ENCODE measurements at places on chromosomes 5 and 9.
A peak's percentile ranks its signal among the peaks of the same experiment; 100 is the strongest.

DNA sequence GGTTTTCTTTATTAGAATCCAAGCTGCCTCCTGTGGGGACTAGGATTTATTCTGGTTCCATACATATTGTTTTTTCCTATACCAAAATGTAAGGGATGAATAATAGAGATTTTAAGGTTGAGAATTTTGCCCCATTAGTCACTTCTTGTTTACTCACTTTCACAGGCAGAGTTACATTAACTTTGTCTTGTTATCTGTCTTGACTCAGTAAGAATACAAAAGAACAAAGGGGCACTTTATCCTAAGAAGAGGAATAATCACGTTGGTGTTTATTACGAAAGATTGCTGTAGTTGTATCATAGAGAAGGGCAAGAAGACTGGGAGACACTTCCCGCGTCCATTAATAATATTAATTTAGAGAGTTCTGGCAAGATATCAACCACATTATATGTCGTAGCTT, 599.7 kb upstream of the FTMT start:
- DNase-seq = no peak

DNA sequence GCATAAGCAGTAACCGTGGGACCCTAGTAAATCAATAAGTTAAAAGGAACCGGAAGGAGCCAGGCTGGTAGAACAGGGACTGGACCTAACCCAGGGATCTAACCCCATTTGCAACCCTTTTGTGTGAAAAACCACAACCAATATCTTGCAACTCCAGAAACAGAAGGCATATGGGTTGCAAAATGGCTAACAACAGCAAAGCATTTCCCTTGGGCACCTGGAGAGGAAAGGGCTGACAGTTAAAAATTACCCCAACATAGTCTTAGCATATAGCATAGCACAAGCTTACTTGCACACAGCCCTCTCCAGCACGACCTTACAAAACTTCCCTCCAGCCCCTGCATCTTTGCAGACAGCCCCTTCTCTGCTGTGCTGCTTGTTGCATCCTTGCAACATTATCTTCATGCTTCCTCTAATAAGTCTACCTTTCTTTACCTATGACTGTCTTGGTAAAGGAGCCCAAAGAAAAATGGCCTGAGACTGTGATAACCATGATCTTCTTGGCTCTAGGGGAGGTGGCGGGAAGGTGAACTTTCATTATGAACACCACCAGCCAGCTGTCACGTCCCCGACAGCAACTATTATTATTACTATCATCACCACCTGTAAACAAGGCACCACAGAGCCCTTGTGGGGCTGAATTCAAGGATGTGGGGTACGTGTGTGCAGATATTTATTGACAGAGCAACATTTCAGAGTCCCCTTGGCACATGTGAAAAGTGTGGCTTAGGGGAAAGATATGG, 49.8 kb downstream of the PRRC1 start:
- DNase-seq = no peak

GRCh38 chr9:113988385-113989016, 89.6 kb downstream of the AMBP start:
- DNase-seq = no peak

DNA sequence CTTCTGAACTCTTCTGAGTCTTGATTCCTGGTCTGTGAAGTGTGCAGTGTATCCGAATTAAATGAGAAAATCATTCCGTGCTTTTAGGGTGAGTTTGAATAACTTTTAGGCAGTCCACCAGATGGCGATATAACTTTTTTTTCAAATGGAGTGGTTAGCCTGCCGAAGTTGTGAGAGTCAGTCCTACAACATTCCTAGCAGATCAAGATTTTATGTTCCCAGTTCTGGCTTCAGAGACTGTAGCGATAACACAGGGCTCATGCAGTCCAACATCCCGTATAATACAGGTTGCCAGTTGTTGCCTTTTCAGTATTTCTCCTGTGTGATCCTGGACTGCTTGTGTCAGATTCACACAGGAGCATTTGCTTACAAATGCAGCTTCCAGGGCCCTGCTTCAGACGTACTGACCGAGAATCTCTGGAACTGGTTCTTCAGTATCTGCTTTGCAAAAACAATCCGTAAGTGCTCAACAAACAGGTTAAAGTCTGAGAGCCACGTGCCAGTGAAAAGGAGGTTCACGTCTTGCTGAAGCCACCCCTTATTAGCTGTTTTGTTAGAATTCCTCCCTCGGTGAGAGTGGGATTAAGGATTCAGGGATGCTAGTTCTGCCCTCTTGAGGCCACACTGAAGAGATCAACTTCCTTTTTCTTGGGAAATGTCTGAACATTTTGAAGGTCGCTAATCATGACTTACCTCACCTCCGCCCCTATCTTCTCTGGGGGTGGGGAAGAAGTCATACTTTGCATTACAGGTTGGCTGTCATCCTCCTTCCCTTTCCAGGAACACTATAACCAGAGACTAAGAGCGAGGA, 22.8 kb downstream of the SMIM3 start:
- no peak for DNase-seq

GRCh38 chr9:27529316-27530278, at the start of gene MOB3B:
Gene MOB3B, minus strand, starts transcription at chr9:27529814. Its CDS starts 74,264 bp downstream, at chr9:27455550.
- DNase-seq = peak; percentile 79

GRCh38 chr9:107784235-107784958, 294.8 kb upstream of the KLF4 start:
- no peak for DNase-seq

GRCh38 chr5:113093558-113093957, 117.0 kb downstream of the DCP2 start:
- DNase-seq = no peak

DNA sequence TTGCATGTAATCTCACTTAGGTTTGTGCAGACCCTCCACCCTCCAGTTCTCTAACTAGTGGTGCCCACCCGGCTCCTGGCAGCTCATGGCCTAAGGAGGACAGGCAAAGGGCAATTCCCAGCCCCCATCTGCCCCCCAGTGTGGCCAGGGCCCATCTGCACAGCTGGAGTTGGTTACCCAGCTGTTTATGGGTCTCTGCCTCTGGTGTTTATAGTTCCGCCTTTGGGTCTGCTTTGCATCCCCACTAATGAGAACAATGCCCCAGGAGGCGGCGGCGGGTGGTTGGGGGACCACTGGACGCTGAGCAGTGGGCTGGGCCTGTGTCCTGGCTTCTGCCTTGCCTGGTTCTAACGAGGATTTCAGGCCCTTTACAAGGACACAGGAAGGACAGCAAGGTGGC, 62.4 kb downstream of the NDST1 start:
- DNase-seq = no peak

- DNase-seq = no peak
These were observed 36.0 kb downstream of the NR6A1 start for GRCh38 chr9:124735121-124735520.

- DNase-seq = no peak
These were observed 3.1 kb upstream of the DOCK8 start for GRCh38 chr9:211557-211956.

GRCh38 chr5:132411304-132412013, 41.9 kb downstream of the SLC22A5 start:
- DNase-seq = no peak

DNA sequence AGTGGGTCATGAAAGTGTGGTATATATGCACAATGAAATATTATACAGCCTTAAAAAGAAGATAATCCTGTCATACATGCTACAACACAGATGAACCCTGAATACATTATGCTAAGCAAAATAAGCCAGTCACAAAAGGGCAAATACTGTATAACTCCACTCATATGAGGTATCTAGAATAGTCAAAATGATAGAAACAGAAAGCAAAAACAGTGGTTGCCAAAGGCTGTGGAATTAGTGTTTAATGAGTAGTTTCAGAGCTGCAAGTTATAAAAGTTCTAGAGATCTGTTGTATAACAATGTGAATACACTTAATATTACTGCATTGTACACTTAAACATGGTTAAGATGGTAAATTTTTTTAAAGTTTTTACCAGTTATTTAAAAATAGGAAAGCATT, 135.0 kb downstream of the OXCT1 start:
- DNase-seq = no peak

- DNase-seq = no peak
These were observed at the start of gene PCDHB11 for GRCh38 chr5:141199359-141200235. Gene PCDHB11, plus strand, starts transcription at chr5:141199627. Its CDS starts 148 bp downstream, at chr5:141199775.

DNA sequence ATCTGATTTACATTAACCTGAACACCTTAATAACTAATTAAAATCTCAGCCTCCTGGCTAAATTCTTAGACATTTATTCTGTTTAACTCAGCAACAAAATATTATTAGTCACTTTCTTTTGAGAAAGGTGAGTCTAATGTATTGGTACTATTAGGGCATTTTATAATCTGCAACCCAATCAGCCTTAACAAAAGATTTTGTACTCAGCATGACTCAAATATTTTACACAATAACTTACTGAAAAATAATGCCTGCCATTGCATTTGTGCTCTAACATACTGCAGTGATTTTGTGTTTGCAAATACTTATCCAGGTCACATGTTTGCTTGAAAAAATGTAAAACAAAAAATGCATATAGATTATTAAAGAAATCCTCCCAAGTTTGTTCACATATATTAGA, 1129.9 kb downstream of the TAF11L14 start:
- no peak for DNase-seq

DNA sequence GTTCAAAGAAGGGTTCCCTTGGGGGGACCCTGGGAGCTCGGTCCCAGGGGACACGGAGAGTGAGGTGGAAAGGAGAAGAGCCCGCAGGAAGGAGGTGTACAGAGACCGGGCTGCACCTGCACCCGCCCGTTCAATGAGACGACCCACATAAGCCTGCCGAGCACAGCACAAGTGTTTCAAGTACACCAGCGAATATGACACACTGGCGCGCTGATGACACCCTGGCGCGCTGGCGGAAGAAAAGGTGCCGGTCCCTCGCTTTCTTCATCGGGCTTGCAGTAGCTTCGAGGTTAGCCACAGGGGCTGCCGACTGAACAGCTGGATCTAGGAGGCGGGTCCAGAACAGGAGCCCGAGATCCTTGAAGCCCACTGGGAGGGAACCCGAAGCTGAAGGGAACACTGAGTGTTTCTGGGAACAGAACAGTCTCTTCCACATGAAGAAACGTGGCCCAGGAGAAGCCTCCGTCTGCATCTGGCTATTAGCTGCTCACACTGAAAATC, 1.4 kb downstream of the TBC1D9B start:
- no peak for DNase-seq

GRCh38 chr5:177606071-177607051, 6.4 kb downstream of the B4GALT7 start:
- no peak for DNase-seq

DNA sequence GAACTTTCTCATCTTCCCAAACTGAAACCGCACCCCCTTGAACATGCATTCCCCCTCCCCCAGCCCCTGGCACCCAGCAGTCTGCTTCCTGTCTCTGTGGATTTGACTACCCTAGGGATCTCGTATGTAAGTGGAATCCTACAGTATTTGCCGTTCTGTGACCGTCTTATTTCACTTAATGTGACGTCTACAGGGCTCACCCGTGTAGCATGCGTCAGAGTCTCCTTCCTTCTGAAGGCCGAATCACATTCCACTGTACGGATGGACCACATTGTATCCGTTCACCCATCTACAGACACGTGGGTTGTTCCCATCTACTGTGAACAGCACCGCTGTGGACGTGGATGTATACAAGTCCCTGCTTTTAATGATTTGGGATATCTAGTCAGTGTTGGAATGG, 4.5 kb downstream of the PRRX2 start:
- DNase-seq = no peak

GRCh38 chr9:95092262-95093072, 225.0 kb downstream of the FANCC start:
- no peak for DNase-seq

DNA sequence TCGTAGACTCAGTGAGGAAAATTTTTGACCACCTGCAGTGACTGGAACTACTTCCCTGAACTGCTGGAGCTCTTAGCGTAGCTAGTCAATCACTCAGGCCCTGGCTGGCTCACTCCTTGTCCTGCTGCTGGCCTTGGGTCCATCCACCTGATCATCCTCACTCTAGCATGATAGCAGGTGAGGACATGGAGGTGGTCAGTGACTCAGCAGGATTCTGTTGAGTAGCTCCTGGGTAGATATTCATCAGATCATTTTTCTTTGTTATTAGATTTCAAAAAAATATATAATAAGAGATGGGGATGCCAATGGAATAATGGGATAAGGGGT, 25.0 kb upstream of the SEMA4D start:
- DNase-seq = no peak

DNA sequence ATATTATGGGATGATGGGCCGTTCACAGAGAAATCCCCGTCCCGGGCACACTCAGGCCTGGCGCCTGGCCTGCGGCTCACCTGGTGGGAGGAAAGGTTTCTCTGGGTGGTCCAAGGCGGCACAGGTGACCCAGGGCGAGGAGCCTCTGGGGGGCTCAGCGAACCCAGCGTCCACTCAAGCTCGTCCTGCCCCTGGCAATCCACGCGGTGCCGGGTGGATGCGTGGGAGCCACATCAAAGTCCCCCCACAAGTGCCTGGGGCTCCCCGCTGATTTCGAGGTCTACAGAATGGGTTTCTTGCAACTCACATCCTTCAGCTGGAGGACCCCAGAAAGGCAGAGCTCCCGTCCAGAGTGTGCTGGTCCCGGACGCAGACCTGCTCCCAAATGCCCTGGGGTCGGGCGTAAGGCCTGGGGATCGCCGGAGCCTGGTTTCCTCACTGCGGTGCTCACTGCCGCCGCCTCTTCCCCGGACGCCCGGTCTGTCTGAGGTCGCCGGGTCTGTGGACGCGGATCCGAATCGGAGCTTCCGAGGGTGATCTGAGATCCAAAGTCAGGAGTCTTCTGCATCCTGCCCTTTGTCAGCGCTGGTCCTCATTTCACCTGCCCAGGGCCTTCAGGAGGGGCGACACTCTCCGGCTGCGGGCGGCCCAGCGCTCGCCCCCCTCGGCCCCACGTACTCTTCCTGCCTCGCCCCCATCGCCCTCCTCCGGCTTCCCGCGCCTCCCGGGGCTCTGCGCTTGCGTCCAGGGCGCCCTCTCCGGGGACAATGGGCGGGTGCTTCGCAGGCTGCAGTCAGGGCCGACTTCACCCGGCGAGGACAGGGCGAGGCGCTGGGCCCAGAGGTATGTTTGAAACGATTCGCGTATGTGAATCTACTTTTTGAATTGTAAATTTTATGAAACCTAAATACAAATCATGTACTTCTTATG, 20.0 kb upstream of the RUFY1 start:
- peak; percentile 72 for DNase-seq

- no peak for DNase-seq
These were observed 469.5 kb upstream of the PIK3R1 start for GRCh38 chr5:67746103-67746502.

- DNase-seq = no peak
These were observed 53.4 kb downstream of the PLPP1 start for GRCh38 chr5:55481293-55481855.

GRCh38 chr5:148454576-148454975, 70.8 kb downstream of the FBXO38 start:
- DNase-seq = no peak

DNA sequence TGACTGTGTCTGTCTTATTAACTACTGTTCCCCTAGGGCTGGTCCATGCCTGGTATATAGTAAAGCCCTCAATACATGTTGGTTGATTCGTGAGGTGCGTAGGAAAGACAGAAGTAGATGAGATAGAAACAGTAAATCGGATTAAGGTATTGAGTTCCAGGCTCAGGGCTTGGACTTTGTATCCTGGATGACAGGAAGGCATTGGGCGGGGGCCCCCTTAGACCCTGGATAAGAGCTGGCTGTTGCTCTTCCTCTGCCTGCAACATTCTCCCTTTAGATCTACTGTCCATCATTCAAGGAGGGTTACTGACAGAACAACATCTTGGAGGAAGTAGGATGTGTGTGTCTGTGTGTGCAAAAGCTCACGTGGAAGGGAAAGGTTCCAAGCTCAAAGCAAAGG, 31.2 kb upstream of the CTNNA1 start:
- DNase-seq = no peak

- DNase-seq = no peak
These were observed 67.5 kb downstream of the CWC27 start for GRCh38 chr5:64836190-64836755.

GRCh38 chr5:76804266-76804665, 14.6 kb upstream of the F2RL1 start:
- no peak for DNase-seq

Data from stimulated activated naive CD8-positive, alpha-beta T cell treated with anti-CD3 and anti-CD28 coated beads, Interleukin-15, amount 100 ng/mL, for 72 hours (primary cell).